ENCODE measurements at places on chromosomes 12 and 14. TPM values are rescaled to one million over a fixed set of nuclear protein-coding genes. Genes with fewer than 3 reads are reported as not detected.
A peak's percentile ranks its signal among the peaks of the same experiment; 100 is the strongest.

GRCh38 chr12:70236990-70237389 lies 6.2 kb upstream of the CNOT2 start:
- no peak for DNase-seq

DNA sequence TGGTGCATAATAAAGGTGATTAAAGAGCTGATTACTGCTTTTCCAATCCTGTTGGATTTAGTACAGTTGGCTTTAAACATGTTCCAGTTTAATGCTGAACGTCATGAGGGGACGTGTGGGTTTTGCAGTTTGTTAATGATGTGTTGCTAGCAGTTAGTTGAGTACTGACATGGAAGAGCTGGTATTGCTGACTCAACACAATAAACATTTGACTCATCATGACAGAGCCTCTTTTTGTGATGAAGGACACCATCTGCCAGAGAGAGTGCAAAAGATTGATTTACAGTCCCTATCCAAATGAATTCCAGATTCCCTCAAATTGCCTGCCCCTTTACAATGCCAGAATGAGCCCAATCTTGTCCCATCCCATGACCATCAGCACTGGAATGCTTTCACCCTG lies 346.2 kb upstream of the PRICKLE1 start:
- DNase-seq = no peak

MPHOSPH9 gene
- 21.7 TPM for polyA plus RNA-seq

- no peak for DNase-seq
These were observed 1092.1 kb upstream of the TMEM132C start for GRCh38 chr12:127174881-127175280.

GRCh38 chr14:90440592-90440991 lies 43.8 kb downstream of the CALM1 start:
- DNase-seq = no peak

- peak; percentile 42 for DNase-seq
These were observed 36.6 kb upstream of the PIK3C2G start for GRCh38 chr12:18224745-18225144.

DNA sequence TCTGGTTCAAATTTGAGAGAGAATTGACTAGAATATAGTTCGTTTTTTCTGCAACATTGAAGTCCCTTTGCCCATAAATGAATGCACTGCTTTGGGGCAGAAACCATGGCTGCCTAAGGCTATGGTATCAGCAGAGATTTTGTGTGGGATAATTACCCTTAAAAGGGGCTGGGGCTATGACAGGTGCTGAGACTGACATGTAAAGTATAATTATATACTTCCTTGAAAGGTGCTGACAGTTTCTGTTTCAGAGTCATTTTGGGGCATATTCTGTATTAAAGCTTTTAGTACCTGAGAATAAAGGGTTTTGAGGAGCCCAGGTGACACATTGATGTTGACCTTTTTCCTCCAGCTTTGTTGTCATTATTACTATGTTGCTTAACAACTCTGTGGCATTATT lies 150.3 kb upstream of the PTPRQ start:
- DNase-seq = no peak

GRCh38 chr12:27252934-27253333 lies 8.8 kb downstream of the STK38L start:
- DNase-seq = no peak

DNA sequence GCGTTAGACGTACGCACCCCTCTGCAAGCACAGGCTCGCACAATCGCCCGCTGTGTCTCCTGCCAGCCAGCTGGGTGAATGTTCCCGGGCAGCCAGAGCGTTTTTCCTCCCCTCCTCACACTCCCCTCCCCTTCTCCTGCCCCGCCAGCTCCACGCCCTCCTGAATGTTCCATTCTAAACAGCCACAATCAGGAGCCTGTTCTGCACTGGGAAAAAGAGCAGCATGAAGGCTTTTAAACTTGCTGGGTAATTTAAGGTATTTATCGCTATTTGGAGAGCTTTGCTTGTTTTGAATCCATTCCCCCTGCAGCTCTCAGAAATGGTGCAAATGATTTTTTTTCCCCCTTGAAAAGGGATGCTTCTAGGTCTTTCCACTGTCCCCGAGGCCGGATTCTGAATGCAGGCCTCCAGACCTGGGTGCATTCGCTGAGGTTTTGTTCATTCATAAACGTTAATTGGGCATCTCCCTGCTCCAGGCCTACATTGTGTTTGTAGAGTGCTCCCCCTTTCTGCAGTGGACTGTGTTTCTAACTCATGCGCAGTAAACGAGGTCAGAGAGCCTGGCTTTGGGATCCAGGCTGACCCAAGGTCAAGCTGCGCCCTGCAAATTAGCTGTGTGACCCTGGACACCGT lies 212.5 kb downstream of the CHST11 start:
- peak; percentile 62 for DNase-seq

ETFRF1 gene
- polyA plus RNA-seq = 32.8 TPM

SIX4 gene
- 11.0 TPM for polyA plus RNA-seq

DNA sequence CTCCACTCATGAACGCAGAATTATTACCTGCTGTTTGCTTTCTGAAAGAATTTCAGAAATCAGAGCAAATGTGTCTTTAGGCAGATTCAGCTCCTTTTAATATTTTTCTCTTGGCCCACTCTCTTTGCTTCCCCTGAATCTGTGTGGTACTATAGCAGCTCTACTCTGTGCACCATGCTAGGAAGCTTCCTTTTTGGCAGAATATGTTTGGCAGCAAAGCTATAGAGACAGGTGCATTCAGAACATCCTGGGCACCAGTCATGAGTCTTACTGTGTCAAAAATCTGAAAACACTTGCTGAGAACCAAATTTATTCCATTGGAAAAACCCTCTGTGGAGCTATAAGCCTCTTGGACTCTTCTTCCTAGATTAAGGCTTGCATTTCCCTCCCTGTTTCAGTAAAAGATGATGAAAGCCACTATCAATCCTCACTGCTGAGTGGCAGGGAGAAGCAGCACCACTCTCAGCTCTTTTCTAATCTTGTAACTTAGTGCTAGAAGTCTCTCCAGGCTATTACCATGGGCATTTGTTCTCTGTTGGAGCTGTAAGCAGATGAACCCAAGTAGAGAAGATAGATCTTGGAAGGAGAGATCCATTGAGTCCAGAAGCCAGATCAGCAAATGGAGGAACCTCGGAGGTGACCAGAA lies 18.2 kb downstream of the CIPC start:
- no peak for DNase-seq

GRCh38 chr14:51488569-51489220 lies 163.0 kb upstream of the FRMD6 start:
- no peak for DNase-seq

SDR9C7 gene
- 0.46 TPM for polyA plus RNA-seq

CLEC2A gene
- polyA plus RNA-seq = not detected

- no peak for DNase-seq
These were observed 6.7 kb upstream of the SLC25A29 start for GRCh38 chr14:100312877-100313400.

GRCh38 chr12:57006809-57007475 lies 596 bp upstream of the ZBTB39 start:
- no peak for DNase-seq

DNA sequence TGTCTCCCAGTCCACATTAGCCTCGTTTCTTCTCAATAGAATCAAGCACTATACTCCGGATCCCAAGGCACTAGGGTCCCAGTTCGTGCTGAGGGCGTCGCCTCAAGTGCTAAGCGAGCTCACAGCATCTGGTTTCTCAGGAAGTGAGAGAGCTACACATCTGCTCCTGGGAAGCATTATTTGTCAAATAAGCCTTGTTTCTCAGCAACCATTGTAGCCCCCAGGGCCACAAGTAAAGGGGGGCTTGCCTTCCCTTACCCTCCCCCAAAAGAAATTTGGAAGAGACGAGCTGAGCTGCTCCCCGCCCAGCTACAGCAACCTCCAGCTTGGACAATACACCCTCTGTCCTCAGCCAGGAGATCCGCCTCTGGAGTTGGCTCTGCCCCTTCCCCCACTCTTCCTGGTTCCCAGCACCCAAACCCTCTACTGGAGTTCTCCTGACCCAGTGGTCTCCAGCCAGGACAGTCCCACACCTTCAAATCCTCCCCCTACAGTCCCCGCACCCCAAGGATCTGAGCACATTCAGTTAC lies 5.7 kb upstream of the TNS2 start:
- DNase-seq = peak; percentile 84

ANKRD33 gene
- 0.08 TPM for polyA plus RNA-seq

GRCh38 chr14:37320106-37320505 lies 122.4 kb downstream of the MIPOL1 start:
- DNase-seq = no peak

DNA sequence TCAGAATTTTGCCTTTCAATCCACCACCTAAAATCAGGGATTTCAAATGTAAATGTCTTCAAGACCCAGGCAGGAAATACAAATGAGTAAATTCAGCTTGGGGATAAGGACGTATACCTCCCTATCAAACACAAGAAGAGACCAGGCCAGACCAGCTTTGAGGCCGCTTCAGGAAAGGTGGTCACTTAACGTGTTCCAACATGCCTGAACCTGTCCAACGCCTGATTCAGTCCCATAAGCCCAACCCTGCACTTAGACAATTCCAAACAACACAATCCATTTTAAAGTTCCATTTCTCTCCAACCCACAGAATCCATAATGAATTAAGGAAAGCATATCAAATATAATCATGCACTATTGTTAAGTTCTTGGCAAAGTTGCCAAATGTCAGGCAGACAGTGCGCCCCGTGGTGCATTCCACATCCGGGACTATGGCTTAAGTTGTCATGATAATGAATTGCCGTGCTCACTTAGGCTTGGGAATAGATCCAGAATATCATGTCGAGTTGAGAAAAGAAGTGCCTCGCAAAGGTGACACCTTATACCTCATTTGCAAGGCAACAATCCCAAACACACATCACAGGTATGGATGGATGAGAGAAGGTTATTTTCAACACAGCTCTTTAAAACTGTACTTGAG lies 35.5 kb downstream of the CCDC60 start:
- no peak for DNase-seq

GRCh38 chr12:84910549-84911241 lies 1.9 kb downstream of the SLC6A15 start:
- DNase-seq = peak; percentile 33

DNA sequence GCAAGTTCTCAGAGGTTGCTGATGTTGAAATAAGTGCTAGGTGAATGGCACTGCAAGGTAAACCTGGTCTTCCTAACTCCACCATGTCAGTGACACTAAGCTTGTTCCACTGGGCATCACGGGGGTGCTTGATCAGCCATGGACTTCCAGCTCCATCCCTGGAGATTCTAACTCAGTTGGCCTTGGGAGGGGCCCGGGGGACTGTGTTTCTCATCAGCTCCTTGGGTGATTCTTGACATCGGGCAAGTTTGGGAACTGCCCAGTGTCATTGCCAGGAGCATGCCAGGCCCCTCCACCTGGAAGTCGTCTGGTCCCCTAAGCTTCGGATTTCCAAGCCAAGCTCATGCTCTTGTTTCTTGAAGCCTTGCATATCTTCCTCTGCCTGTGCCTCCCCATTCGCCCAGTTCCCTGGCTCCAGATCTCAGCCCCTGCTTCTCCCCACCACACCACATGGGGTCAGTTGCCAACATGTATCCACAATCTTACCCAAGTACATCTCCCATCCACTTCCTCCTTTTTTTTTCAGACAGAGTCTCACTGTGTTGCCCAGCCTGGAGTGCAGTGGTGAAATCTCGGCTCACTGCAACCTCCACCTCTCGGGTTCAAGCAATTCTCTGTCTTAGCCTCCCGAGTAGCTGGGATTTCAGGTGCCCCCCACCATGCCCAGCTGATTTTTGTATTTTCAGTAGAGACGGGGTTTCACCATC lies 30.7 kb upstream of the RFLNA start:
- DNase-seq = no peak

TCL1B gene
- not detected for polyA plus RNA-seq

DNA sequence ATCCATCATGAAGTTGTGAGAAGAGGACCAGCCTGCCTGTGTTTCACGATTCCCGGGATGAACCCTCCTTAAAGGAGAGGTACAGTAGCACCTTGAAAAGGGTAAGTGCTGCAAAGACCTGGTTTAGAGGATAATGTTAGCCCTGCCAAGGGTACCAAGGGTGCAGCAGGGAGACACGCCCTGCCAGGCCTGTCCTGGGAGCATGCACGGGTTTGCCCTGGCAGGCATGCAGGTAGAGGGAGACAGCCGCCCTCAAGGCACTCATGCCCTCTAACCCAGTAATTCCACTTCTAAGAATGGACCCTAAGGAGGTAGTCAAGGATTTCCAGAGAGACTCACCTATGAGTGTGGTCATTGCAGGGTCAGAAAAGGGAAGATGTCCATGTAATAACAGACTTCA lies 65.0 kb downstream of the DIO3 start:
- no peak for DNase-seq

SYNE2 gene
- polyA plus RNA-seq = 39.0 TPM

DENR gene
- 55.3 TPM for polyA plus RNA-seq

DNA sequence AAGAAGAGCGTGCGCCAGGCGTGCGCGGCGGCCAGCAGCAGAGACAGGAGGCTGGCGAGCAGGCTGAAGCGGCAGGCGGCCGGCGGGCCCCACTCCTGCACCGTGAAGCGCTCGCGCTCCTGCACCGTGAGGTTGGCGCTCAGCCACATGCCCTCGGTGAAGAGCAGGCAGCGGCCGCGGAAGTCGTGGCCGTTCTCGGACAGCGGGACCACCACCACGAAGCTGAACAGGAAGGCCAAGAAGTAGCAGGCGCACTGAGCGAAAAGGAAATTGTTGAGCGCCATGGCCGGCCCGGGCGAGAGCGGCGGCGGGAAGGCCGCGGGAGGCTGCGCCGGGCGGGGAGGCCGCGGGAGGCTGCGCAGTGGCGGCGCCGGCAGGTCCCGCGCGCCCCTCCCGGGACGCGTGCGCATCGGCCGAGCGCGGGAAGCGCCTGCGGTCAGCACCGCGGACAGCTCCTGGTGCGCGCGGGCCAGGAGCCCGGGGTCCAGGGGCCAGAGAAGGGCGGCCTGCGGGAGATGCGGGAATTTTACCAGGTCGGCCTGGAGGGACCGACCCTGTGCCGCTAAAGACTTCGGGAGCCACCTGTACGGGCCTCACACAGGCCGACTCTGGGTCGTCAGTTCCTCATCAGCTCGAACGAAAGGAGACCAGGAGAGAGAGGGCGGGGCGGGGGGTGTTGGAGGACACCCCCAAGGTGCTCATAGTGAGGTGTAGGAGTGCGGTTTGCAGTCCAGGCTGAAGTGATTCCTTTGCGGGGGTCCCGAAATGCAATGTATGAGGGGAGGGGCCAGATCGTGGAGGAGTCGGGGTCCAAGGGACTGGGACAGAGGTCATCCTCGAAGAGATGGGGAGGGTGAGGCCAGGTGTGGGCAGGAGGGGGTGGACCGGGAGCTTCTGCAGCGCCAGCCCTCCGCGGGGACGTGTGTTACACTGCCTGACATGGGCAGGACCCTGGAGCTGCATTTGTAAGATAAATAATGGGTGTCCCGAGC lies at the start of gene TMEM179:
Gene TMEM179 (minus strand): TSS at position 315 of the 992 bp plus-strand sequence. CDS start 31 bp downstream, at position 284.
- DNase-seq = peak; percentile 61

GRCh38 chr12:29639893-29640495 lies 142.5 kb upstream of the OVCH1 start:
- no peak for DNase-seq

All from muscle of arm (tissue), 14 donors.